ENCODE measurements at places on chromosomes 12 and 14.

- DNase-seq = no peak
Measured at GRCh38 chr14:99872786-99873440, 79.7 kb downstream of the EML1 start.

- no peak for DNase-seq
Measured at GRCh38 chr14:75991753-75992152, 6.2 kb downstream of the IFT43 start.

GRCh38 chr12:121799156-121799841 is 4.5 kb upstream of the SETD1B start:
- no peak for DNase-seq

- no peak for DNase-seq
Measured at GRCh38 chr12:42798811-42799438, 209.4 kb upstream of the PRICKLE1 start.

- no peak for DNase-seq
Measured at GRCh38 chr12:68912916-68913315, 20.1 kb downstream of the CPM start.

GRCh38 chr12:41970744-41971143 is 173.9 kb downstream of the GXYLT1 start:
- DNase-seq = no peak

GRCh38 chr14:93719256-93719655 is 69.0 kb downstream of the PRIMA1 start:
- no peak for DNase-seq

DNA sequence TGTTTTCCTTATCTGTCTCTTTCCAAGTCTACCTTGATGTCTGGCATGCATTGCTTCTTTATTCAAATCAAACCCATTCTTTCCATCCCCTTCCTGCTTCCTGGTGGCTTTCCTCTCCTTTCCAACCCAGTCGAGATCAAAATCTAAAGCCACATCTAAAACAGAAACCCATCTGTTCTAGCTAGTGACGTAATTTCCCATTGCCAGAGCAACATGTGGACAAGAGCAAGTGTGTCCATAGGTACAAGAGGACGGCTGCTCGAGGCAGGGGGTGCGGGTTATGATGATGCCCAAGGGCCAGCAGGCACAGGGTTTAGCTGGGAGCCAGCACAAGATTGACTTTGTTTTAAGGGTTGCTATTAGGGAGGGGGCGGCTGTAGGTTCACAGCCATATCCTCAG is 7.0 kb downstream of the KRT80 start:
- DNase-seq = no peak

DNA sequence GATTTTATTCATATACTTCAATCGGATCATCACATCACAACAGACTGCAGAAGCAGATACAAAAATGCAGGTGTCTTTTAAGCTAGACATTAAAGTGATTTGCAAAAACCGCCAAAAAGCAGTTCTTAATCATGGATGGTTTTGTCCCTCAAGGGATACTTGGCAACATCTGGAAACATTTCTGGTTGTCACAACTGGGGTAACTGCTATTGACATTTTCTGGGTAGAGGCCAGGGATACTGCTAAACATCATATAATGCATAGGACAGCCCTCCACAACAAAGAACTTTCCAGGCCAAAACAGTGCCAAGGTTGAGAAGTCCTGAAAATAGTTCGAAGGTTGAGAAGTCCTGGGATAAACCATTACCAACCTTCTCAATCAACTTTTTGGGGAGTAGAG is 101.8 kb upstream of the BBS10 start:
- no peak for DNase-seq

GRCh38 chr12:123363390-123363739 is 1.3 kb downstream of the SBNO1 start:
- no peak for DNase-seq

- no peak for DNase-seq
Measured at GRCh38 chr12:24838531-24838950, 110.4 kb downstream of the BCAT1 start.

- DNase-seq = no peak
Measured at GRCh38 chr12:111467092-111467856, 61.6 kb downstream of the SH2B3 start.

DNA sequence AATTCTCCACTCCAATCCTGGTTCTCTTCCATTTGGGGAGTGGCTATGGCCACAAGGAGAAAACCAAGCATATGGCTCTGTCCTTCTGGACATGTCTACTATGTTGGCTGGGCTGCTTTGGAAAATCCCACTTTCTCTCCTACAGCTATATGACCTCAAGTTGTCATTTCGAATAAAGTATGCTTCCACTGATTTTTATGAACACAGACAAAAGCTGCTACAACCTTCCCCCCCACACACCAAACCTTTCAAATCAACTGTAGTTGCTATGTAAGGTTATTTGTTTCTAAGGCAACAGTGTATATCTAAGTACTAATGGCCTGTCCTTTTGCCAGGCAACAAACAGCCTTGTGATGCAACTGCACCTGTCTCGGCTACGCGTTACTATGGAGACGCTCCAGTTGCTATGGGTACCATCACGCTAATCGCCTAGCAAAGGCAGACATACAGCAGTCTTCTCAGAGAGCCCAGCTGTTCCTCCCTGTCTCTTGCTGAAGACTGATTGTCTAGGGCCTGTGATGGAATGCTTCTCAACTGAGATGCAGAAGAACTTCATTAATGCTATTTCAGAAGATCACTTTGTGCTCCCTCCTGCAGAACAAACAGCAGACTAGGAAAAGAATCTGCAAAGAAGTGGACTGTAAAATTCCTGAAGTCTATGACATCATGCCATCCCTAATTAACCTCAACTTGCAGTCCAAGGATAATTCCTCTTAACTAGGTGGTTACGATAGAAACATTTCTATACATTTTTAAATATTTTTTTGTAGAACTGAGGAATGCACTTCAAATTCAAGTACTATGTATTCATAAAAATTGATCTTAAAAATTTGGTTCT is 67.6 kb downstream of the FOXN3 start:
- DNase-seq = no peak

DNA sequence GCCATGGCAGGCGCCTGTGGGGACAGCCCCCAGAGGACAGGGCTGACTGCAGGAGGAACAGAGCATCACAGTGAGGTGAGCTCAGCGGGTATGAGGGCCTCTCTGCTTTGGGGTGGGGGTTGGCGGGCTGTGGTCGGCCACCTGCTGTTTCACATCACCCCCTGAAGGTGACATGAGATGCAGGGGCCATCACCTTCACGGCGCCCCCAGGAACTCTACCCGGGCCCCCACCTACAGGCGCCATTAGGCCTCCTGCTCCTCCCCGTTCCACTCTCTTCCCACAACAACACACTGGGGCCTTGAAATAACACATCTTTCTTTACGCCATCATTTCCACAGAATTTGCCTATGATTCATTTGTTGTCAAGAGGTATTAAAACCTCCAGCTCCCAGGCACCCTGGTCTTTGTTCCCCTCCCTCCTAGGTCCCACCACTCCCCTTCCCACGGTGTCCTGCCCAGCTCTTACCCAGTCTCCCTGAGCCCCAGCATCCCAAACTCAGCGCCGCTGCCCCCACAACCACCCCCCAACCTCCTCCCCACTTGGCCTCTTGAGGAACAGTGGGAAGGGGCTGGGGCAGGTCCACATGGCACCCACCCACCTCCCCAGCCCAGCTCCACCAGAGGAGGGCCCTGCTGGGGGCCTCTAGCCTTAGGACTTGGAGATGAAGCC is 12.7 kb upstream of the HDAC7 start:
- no peak for DNase-seq

- DNase-seq = no peak
Measured at GRCh38 chr14:105444859-105445258, 25.2 kb downstream of the MTA1 start.

DNA sequence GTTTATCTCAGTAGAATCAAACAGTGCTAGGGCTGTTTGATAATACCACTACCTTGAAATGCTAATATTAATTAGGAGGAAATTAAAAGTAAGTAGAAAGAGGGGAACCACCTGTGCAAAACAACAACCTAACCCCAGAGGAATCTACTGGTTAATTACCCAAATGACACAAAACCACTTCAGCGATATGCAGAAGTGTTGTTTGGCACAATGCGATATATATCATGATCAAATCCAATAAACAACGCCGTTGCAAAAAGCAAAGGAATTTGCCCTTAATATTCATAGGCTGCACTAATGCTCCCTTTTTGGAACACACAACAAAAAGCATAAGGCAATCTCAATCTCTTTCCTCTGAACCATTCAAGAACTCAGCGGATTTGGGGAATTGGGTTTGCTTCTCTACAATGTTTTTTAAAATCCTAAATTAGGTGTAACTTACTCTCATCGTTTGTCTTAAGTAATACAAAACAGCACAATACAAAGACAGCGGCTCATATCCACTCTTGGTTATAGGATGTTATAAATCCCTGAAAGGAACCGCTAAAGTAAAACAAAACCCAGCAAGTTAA is 1.5 kb downstream of the MAP4K5 start:
- DNase-seq = no peak

DNA sequence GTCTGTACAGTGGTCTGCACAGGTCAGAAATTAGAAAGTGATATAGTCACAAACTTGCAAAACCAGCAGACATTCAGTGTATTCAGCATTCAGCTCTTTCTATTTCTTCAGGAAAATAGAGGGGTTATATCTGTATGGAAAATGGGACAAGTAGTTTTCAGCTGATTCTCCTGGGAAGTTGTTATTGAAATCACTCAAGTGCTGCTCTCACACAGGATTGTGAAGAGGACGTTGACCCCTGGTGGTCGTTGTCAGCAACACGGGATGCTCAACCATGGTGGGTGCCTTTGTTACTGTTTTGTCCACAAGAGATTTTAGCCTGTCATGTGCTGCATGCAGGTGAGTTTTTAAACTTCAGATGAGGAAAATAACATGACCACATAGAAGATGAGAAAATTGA is 981.8 kb downstream of the TMEM121 start:
- DNase-seq = no peak
